ENCODE measurements at places on chromosomes 4 and X. TPM values are rescaled to one million over a fixed set of nuclear protein-coding genes. Genes with fewer than 3 reads are reported as not detected.
A peak's percentile ranks its signal among the peaks of the same experiment; 100 is the strongest.

Gene CCNB3
- 0.25 TPM for total RNA-seq

- DNase-seq, result no peak
- no peaks in the 10 kb centered on the region for H3K27me3 ChIP-seq
- no peaks in the 10 kb centered on the region for H3K36me3 ChIP-seq
- no peaks in the 10 kb centered on the region for H3K4me1 ChIP-seq
- H3K27ac ChIP-seq, result no peak overlapping the region
Measured at GRCh38 chr4:46818604-46819003, 90.4 kb downstream of the COX7B2 start.

DNA sequence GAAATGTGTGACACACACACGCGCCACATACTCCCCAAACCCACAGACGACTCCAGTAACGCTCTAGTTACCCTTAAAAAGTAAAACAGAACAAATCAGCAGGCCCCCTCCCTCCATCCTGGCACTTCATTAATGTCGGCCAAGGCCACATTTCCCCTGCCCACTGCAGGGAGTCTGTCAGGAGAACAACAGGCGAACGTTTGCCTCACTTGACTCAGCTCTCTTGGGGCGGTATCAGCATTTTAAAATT lies 671 bp upstream of the FHIP1A start:
- H3K4me3 ChIP-seq, result peak overlapping the region; percentile 56
- H3K27ac ChIP-seq, result peak overlapping the region; percentile 42
- peaks cover 13% of the 10 kb centered on the region for H3K4me1 ChIP-seq
- H3K27me3 ChIP-seq, result no peaks in the 10 kb centered on the region
- H3K36me3 ChIP-seq, result no peaks in the 10 kb centered on the region
- DNase-seq, result no peak

DNA sequence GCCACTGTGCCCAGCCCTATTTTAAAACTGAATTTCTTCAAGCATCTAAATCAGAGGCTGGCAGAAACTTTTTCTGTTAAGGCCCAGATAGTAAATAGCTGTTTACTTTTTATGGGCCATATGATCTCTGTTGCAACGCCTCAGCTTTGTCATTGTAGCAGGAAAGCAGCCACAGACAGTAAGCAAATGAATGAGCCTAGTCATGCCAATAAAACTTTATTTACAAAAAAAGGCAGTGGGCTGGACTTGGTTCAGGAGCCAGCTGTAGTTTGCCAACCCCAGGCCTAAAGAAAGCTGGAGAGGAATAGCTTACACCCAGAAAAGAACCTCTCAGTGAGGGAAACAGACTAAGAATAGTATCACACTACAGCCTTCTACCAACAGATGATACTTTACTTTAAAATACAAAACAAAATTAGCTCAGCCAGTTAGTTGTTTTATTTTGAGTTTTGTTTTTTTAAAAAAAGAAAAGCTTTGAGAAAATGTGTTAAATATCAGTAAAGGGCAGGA lies 25.5 kb downstream of the CHST7 start:
- no peak overlapping the region for H3K4me3 ChIP-seq
- no peaks in the 10 kb centered on the region for H3K4me1 ChIP-seq
- no peak overlapping the region for H3K27ac ChIP-seq
- no peaks in the 10 kb centered on the region for H3K36me3 ChIP-seq
- H3K27me3 ChIP-seq, result no peaks in the 10 kb centered on the region
- no peak for DNase-seq

DNA sequence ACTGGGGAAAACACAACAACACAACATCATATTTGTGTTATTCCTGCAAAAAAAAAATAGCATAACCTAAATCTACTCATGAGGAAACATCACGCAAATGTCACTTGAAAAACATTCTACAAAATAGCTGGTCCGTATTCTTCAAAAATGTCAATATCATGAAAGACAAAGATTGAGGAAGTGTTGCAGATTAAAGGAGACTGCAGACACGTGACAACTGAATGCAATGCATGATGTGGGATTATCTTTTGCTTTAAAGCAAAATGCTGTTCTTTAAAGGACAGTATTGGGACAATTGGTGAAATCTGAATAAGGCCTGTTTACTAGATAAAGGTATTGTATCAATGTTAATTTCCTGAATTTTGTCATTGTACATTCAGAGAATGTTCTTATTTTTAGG lies 157.7 kb downstream of the SMIM20 start:
- H3K36me3 ChIP-seq, result no peaks in the 10 kb centered on the region
- H3K27ac ChIP-seq, result no peak overlapping the region
- H3K4me3 ChIP-seq, result no peak overlapping the region
- no peaks in the 10 kb centered on the region for H3K27me3 ChIP-seq
- no peaks in the 10 kb centered on the region for H3K4me1 ChIP-seq

All from vagina (tissue), 2 donors.